Activated CD4-positive, alpha-beta T cell treated with anti-CD3 and anti-CD28 coated beads for 36 hours (primary cell): ENCODE measurements at places on chromosomes 13 and 19. TPM values are rescaled to one million over a fixed set of nuclear protein-coding genes. Genes with fewer than 3 reads are reported as not detected.

DNA sequence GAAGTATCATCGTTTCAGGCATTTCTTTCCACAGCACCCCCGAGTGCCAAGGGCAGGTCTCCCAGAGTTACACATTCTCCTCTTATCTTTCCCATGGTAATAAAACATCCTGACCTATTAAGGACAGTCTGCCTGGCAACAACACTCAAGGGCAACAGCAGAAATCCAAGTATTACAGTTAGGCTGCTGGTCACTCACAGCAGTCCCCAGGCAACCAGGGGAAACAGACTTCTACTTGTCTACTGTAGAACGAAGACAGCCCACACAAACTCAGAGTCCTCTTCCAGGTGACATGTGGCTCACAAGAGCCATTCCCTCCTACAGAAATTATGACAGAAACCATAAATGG lies 24.3 kb downstream of the RCBTB1 start:
- DNase-seq: no peak
- no peak overlapping the region for H3K27ac ChIP-seq
- H3K36me3 ChIP-seq: peaks cover 41% of the 10 kb centered on the region
- no peaks in the 10 kb centered on the region for H3K4me1 ChIP-seq
- H3K4me3 ChIP-seq: no peak overlapping the region

- DNase-seq: no peak
- H3K27ac ChIP-seq: no peak overlapping the region
- peaks cover 21% of the 10 kb centered on the region for H3K4me1 ChIP-seq
These were observed 13.9 kb upstream of the MKNK2 start for GRCh38 chr19:2064788-2065524.

DNA sequence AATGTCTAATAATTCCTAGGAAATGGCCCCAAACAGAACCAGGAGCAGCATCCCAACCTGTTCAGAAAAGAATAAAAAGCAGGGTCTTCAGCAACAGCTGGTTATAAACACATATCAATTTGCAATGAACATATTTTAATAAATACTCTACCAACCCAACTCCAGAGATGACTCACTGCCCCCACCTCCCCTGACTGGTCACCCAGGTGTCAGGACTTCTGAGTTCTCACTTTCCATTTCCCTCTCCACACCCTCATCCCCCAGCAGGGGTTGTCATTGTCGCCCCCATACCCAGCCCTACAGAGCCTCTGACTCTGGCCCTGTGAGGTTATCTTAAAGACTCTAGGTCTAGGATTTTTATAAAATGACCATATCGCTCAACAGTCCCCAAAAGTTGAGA lies 6.9 kb downstream of the SERPINE3 start:
- DNase-seq: no peak
- no peaks in the 10 kb centered on the region for H3K27me3 ChIP-seq
- no peak overlapping the region for H3K4me3 ChIP-seq
- H3K4me1 ChIP-seq: no peaks in the 10 kb centered on the region

DNA sequence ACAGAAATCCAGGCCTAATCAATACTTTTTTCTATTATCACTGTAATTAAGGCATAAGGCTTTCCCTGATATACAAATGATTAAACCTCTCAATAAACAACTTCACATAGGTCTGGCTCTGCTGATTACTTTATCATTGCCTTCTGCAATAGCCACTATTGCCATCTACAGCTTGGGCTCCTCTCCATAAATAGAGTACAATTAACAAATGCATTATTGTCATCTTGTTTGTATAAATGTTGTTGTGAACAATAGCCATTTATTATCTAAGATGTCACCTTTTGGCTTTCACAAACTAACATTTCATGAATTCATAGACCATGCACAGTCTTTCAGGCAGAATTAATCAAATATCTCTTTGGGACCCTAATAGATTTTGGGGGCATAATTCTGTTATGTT lies 53.3 kb downstream of the NHLRC3 start:
- peaks cover 6% of the 10 kb centered on the region for H3K27me3 ChIP-seq
- no peaks in the 10 kb centered on the region for H3K36me3 ChIP-seq
- H3K4me1 ChIP-seq: peaks cover 28% of the 10 kb centered on the region
- no peak for DNase-seq
- no peak overlapping the region for H3K4me3 ChIP-seq

DNA sequence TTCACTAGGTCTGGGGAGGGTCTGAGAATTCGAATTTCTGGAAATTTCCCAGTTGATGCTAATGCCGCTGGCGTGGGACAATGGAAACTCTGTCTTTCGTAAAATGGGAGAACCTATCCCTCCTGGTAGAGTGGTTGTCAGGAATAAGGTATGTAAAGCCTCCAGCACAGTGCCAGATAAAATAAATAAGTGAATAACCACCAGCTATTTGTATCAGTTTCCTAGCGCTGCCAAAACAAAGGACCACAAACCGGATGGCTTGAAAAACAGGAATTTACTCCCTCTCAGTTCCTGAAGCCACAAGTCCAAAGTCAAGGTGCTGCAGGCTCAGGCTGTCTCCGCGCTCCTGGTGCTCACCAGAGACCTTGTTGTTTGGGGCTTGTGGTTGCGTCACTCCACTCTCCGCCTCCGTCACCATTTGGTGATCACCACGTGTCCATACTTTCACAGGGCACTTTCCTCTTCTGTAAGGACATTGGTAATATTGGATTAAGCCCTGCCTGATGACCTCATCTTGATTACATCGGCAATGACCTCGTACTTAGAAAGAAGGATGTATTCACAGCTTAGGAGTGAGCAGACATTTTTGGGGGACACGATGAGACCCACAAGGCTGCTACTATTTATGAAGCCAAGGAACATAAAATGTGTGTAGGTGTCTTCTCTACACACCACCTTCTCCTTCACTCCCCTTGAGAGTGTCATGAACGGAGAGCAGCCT lies 428.5 kb downstream of the IRS2 start:
- no peaks in the 10 kb centered on the region for H3K4me1 ChIP-seq
- H3K4me3 ChIP-seq: no peak overlapping the region
- peaks cover 5% of the 10 kb centered on the region for H3K27me3 ChIP-seq
- no peaks in the 10 kb centered on the region for H3K36me3 ChIP-seq

RNF113B gene
- not detected for total RNA-seq
